Liver (tissue), 10 donors: ENCODE measurements at places on chromosomes 3 and 15. TPM values are rescaled to one million over a fixed set of nuclear protein-coding genes. Genes with fewer than 3 reads are reported as not detected.

Gene PLEKHO2
- total RNA-seq = 10.2 TPM

Gene CD80
- 1.5 TPM for total RNA-seq

Gene GOLGA6L10
- 0.33 TPM for total RNA-seq

Gene NR1I2
- 3.2 TPM for total RNA-seq

- DNase-seq = no peak
These were observed 7.3 kb downstream of the ESYT3 start for GRCh38 chr3:138441742-138442141.

DNA sequence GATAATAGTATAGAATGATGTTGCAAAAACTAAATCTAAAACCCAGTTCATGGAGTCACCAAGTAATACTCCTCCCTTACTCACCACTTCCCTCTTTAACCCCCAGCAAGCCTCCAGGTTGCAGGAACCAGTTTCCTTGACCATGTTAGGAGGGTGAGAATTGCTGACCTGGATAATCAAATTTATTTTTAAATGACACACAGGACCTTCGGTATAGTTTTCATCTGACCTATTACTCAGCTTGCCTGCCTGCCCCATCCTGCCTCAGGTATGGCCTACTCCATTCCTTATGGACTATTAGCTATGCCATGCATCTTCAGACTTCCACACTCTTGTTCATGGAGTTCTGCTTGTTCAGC, 883 bp downstream of the RTP4 start:
- no peak for DNase-seq

Gene SV2B
- 0.09 TPM for total RNA-seq

- DNase-seq = no peak
These were observed 15.0 kb downstream of the RYK start for GRCh38 chr3:134235577-134236076.

Gene RNF7
- total RNA-seq = 20.7 TPM

GRCh38 chr3:147305533-147306250, 100.7 kb downstream of the ZIC4 start:
- no peak for DNase-seq

DNA sequence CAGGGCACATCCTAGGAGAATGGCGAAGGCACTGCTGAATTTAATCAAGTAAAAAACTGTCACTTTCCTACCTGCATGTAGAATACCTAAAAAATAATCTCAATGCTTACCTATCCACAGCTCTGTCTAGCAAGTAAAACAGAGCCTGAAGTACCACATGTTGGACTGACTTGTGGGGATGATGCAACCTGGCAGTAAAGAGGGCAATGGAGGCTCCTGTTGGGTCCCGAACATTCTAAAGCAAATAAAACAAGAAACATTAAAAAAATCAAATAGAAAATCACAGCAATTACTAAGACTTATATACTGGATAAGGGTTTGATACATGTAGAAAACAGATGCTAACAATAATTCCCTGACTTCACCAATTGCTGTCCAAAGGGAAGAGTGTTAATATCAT, 56.1 kb downstream of the PTPN9 start:
- DNase-seq = no peak

DNA sequence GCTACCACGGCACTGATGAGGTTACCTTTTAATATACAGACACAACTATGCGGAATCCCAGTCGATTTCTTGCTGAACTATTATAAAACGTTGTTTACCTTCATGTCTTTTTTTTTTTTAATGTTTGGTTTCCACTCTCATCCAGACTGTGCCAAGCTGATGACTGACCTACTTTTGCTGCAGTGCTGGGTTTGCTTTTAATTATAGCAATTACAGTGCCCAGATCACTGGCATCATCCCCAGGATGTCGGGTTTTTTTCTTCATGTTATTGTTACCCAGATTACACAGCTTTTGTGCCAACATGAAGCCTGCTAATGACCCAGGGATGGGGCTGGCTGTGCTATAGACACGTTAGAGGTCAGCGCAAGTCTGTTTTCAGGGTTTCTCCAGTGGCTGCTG, 294.0 kb upstream of the ATP10A start:
- DNase-seq = no peak

Gene CLRN1
- not detected for total RNA-seq

Gene ECE2
- not detected for total RNA-seq

DNA sequence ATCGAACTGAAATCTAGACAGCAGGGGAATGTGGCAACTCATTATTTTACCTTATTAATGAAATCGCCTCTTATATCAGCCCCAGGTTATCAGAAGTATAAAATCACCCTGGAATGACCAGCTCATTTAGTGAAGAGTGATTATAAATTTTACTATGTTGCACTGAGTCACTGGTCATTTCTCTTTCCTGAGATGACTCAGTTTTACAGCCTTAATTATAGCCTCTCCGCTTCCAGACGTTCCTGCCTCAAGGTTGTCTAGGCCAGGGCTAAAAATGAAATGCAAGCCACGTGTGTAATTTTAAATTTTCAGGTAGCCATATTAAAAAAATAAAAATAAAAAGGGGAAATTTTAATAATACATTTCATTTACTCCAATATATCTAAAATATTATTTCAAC, 33.3 kb downstream of the DET1 start:
- no peak for DNase-seq

Gene CHRM5
- total RNA-seq = not detected

DNA sequence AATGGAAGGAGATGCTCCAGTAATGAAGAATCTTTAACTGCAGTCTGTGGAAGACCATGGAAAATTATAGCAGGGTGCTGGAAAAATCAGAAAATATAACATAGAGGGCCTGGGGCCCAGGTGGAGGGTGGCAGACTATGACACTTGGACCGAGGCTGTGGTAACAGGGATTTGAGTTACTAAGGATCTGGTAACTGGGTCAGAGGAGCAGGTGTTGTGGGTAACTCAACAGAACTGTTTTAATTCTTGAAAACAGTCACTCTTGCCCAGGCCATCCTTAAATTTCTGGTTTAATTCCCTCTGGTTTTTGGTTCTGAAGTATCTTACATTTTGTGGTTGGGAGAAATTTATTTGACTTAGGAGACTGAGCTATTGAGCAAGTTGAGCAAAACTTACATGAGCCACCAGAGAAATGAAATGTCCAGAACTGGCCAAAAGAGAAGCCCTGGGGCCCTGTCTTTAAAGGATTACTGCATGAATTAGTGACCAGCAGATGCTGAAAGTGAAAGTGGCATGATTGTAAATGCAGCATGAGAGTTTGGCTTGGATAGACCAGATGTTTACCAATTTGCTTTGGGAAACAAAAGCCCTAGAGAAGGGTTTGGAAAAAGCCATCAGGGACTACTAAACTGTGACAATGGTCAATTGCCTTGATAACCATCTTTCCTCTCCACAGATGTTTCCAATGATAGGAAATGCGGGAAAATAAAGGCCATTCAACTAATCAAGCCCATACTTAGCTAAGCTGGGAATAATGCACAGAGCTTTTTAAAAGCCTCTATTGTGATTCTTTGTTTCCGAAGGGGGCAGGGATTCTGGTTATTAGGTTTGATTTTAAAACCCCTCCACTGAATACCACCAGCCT, 374.9 kb upstream of the TGFBR2 start:
- no peak for DNase-seq

Gene VWA5B2
- total RNA-seq = 0.14 TPM

GRCh38 chr15:27065785-27066184, 94.8 kb downstream of the GABRG3 start:
- no peak for DNase-seq

GRCh38 chr15:55403531-55403930, 4.6 kb downstream of the CCPG1 start:
- no peak for DNase-seq

DNA sequence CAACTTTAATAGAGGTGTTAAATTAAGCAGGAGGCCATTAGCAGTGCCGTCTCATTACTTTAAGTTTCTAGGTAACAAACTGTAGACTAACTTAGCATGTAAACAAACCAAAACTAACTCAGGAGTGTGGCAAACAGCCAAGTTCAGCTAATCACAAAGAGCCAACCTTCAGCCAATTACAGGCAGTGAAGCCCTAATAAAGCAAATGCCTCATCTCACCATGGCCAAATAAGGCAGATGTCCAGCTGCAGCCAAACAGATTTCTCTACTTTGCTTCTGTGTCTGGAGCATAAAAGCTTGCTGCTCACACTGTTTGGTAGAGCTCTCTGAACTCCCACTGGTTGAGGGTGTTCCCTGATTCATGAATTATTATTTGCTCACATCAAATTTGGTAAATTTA, 835.4 kb upstream of the GBE1 start:
- no peak for DNase-seq

- no peak for DNase-seq
These were observed 12.6 kb downstream of the NFKBIZ start for GRCh38 chr3:101861789-101862415.

Gene TIGIT
- 0.92 TPM for total RNA-seq

Gene DUT
- 58.7 TPM for total RNA-seq

DNA sequence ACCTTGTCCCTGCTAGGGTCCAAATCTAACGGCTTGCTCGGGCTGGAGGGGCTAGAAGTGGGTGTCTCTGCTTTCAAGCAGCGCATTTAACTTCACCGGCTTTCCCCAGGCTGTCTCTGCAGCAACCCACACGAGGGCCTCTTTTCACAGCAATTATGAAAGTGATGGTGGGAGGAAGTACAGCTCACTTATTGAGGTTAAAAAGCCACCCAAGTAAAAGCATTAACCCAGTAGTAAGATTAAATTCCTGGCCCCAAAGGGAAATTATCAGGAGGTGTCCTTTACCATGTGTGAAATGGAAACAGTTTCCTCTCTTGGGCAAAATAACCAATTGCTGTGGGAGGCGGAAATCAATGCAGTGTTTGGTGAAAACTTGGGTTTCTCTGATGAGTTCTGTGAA, 41.1 kb downstream of the NGRN start:
- no peak for DNase-seq

Gene SPATA12
- not detected for total RNA-seq

DNA sequence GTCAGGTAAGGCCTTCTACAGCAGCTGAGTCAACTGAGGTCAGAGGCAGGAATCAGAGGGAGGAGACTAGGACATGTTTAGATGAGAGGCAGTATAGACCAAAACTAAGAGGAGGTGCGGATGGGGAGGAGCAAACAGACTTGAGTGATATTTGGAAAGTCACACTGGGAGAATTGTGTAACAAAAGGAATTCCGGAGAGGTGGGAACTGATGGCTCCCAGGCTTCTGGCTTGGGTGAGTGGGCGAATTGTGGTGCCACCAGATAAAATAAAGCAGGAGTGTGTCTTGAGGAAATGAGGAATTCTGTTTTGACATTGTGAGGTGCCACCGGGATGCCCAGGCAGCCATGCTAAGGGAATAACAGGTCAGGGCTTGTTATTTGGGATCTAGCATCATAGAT, 3.3 kb upstream of the TM6SF1 start:
- DNase-seq = no peak

Gene CPLX3
- not detected for total RNA-seq

Gene ATP2B2
- total RNA-seq = 26.8 TPM

- DNase-seq = no peak
These were observed 51.6 kb downstream of the WDR76 start for GRCh38 chr15:43878446-43878845.

DNA sequence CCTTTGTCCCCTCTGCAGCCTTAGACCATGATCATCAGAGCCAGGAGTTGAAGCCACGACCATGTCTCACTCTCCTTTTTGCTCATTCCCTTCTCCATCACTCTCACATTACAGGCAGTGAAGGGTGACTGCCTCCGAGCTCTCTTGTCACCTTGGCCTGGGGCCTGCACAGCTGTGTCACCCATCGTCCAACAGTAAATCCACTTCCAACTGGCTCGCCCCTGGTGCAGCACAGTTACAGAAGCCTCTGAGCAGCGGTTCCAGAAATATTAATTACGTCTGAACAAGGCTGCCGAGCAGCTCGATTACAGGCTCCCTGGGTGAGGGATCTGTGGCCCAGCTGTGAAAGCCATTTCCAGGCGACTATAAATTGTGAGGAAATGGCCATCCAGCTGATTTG, 528.2 kb downstream of the NR2F2 start:
- DNase-seq = no peak

Gene C3orf85
- total RNA-seq = 8.5 TPM

GRCh38 chr15:64858021-64858575, 16.4 kb downstream of the PLEKHO2 start:
- no peak for DNase-seq

Gene SLC30A4
- total RNA-seq = 5.6 TPM

Gene BOC
- total RNA-seq = 0.65 TPM

Gene ST6GAL1
- 102 TPM for total RNA-seq

DNA sequence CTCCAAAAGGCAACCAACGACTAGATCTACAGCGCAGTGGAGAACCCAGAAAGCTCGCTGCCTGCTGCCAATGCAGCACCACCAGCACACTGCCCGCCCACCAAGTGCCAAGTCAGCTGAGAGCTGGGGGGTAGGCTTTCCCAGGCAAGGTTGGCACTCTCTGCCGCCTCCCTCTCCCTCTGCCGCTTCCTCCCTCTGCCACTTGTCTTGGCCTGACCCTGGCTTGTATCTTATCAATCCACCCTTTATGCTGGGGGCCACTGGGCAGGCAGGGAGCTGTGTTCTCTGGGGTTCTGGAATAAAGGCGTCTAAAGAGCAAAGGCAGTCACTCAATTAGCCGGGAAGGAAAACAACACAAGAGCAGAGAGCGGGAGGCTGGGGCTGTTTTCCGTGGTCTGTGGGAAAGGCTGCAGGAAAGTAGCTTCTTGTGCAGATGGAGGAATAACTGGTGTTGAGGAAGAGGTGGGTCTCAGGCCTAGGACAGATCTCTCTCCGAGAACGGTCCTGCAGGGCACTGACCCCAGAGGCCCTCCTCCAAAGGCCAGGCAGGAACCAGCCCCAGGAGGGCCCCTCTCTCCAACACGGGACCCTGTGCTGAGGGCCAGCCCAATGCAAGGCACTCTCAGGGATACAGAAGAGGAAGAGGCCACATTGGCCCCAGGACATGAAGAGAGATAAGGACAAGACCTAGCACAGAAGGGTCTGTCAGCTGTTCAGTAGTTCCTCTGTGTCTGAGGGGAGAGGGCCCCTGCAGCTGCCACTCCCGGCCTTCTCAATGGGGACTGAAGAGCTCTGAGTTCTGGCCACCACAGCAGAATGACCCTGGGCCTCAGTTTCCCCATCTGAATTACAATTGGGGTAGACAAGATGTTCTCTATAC, 30.8 kb downstream of the ACSBG1 start:
- DNase-seq = no peak

DNA sequence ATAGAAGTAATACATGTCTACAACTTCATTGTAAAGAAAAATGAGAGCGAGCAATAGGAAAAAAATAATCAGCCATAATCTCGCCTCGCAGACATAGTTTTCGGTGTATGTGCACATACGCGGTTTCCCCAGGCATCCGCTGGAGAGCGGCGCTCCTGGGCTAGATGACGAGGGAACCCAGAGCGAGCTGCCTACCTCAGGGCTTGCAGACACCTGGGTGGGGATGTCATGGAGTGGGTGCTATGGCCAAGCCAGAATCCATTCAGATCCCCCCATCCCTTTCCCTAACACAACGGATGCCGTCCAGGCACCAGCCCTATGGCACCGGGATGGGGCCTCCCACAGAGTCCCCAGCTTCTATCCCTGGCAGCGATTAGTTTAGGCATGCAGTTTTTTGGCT, 4.5 kb upstream of the CFAP100 start:
- DNase-seq = no peak

DNA sequence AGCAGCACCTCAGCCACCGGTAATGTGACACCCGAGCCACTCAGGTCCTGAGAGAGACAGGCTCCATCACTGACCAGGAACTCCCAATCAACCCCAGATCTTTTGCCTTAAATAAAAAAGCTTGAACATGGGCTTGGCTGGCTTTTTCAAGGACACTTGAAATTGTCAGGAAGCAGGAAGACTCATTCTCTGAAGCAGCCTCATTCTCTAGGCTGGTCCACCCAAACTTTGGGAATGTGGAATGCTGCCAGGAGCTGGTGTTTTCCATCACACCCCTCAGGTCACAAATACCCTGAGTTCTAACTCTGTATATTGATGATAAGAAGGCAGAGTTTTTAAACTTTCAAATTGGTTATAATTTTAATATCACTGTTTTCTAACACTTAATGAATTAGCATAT, 17.0 kb downstream of the CXCR6 start:
- no peak for DNase-seq

Gene TRPM1
- not detected for total RNA-seq
